Stomach (tissue), 19 donors: ENCODE measurements at places on chromosomes 1 and 21.

- H3K36me3 ChIP-seq, result no peaks in the 10 kb centered on the region
- H3K27me3 ChIP-seq, result no peaks in the 10 kb centered on the region
- H3K27ac ChIP-seq, result no peak overlapping the region
These were observed 69.0 kb downstream of the KCND3 start for GRCh38 chr1:111920221-111921024.

GRCh38 chr21:25562660-25563059, 44.6 kb downstream of the MRPL39 start:
- no peaks in the 10 kb centered on the region for H3K27me3 ChIP-seq
- no peaks in the 10 kb centered on the region for H3K36me3 ChIP-seq
- peak overlapping the region; percentile 69 for H3K27ac ChIP-seq
- H3K4me3 ChIP-seq, result peak overlapping the region; percentile 51

GRCh38 chr1:50978144-50978851, 8.3 kb downstream of the CDKN2C start:
- H3K27ac ChIP-seq, result peak overlapping the region; percentile 79
- peaks cover 27% of the 10 kb centered on the region for H3K4me1 ChIP-seq
- peaks cover 13% of the 10 kb centered on the region for H3K27me3 ChIP-seq
- no peaks in the 10 kb centered on the region for H3K36me3 ChIP-seq

GRCh38 chr1:87246436-87246835, 82.2 kb upstream of the LMO4 start:
- H3K4me1 ChIP-seq, result no peaks in the 10 kb centered on the region
- H3K27me3 ChIP-seq, result no peaks in the 10 kb centered on the region
- H3K4me3 ChIP-seq, result no peak overlapping the region

GRCh38 chr1:41842993-41843755, 75.5 kb downstream of the HIVEP3 start:
- DNase-seq, result no peak
- no peak overlapping the region for H3K4me3 ChIP-seq
- no peaks in the 10 kb centered on the region for H3K4me1 ChIP-seq
- H3K27ac ChIP-seq, result no peak overlapping the region
- H3K36me3 ChIP-seq, result no peaks in the 10 kb centered on the region
- H3K27me3 ChIP-seq, result no peaks in the 10 kb centered on the region

GRCh38 chr1:29176576-29176975, 5.1 kb downstream of the SRSF4 start:
- H3K36me3 ChIP-seq, result no peaks in the 10 kb centered on the region
- H3K27me3 ChIP-seq, result no peaks in the 10 kb centered on the region
- DNase-seq, result no peak
- H3K4me1 ChIP-seq, result peaks cover 68% of the 10 kb centered on the region

GRCh38 chr1:43450251-43450941, 3.3 kb downstream of the HYI start:
- H3K27me3 ChIP-seq, result no peaks in the 10 kb centered on the region
- no peak for DNase-seq
- no peak overlapping the region for H3K4me3 ChIP-seq
- H3K27ac ChIP-seq, result no peak overlapping the region
- H3K4me1 ChIP-seq, result peaks cover 34% of the 10 kb centered on the region

DNA sequence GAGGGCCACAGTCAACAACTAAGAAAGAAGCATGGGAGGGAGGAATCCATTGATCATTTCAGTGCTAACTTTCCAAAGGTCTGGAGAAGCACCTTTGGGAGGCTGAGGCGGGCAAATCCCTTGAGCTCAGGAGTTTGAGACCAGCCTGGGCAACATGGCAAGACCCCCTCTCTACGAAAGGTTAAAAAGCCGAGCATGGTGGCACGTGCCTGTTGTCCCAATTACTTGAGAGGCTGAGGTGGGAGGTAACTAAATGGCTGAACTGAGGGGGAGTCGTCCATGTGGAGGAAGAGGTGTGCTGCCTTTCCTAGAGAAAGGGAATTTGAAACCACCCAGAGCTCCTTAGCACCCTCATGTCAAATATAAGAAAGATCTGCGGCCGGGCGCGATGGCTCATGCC, 16.2 kb downstream of the MASP2 start:
- H3K4me3 ChIP-seq, result no peak overlapping the region
- H3K4me1 ChIP-seq, result no peaks in the 10 kb centered on the region
- DNase-seq, result no peak
- no peaks in the 10 kb centered on the region for H3K27me3 ChIP-seq
- H3K36me3 ChIP-seq, result peaks cover 42% of the 10 kb centered on the region

DNA sequence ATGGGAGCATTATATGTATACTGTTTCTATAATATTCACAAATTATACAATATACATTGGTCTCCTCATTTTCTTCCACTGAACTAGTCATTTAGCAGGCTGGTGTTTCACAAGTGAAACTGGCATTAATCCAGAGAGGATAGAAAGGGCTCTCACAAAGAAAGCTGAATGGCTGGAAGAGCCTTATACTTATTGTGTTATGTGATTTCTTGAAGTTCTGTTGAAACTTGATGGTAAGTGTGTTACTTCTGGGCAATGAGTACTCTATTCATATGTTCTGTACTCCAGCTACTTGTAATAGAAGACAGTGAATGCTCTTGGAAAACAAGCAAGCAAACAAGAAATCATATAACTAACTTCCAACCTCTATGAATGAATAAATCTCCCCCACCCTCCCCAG, 14.9 kb downstream of the STX12 start:
- peak overlapping the region; percentile 78 for H3K27ac ChIP-seq
- H3K4me3 ChIP-seq, result no peak overlapping the region
- H3K4me1 ChIP-seq, result peaks cover 74% of the 10 kb centered on the region
- DNase-seq, result peak; percentile 28

DNA sequence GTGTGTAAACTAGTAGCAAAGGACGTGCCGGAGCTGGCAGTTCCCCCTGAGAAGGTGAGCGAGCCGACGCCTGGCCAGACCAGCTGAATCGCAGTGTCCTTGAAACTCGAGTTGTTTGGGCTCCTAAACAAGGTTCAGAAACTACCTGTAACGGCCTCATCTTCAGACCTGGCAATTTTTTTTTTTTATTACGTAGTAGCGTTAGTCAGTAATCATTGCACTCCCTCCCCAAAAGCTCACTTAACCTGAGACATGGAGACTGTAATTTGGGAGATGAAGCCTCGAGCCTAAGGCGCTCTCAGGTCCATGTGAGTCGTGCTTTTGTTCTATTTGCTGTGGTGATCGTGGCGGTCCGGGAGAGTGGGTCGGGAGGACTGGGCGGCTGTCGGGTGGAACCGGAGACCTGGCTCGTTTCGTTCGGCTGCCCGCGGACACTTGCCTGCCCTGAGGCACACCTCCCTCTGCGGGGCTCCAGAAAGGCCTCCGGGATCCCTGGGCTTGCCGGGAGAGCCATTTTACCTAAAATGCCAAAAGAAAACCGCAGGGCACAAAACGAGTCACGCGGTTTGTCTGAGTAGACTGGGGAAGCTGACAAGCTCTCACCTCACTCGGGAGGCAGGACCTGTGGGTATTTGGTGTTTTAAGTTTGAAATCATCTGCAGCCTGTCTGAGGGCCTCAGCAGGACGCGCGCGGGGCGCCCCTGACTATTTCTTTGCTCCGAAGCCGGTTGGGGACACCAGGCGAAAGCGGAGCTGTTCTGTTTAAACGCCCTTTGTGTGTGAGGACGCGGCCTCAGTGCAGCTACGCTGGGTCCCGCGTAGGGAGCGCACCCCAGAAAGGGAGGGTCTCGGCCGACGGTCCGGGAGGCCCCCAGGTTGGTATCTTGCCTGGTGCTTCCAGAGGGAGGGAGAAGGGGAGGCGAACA, 722 bp downstream of the LHX8 start:
- no peak overlapping the region for H3K27ac ChIP-seq
- peaks cover 28% of the 10 kb centered on the region for H3K27me3 ChIP-seq
- H3K4me3 ChIP-seq, result peak overlapping the region; percentile 48
- peaks cover 22% of the 10 kb centered on the region for H3K4me1 ChIP-seq
- peak; percentile 47 for DNase-seq
- H3K36me3 ChIP-seq, result no peaks in the 10 kb centered on the region

- peak overlapping the region; percentile 97 for H3K27ac ChIP-seq
- peak overlapping the region; percentile 94 for H3K4me3 ChIP-seq
- DNase-seq, result no peak
- H3K4me1 ChIP-seq, result peaks cover 32% of the 10 kb centered on the region
- H3K36me3 ChIP-seq, result peaks cover 8% of the 10 kb centered on the region
These were observed 710 bp upstream of the SLC30A1 start for GRCh38 chr1:211579440-211580302.

GRCh38 chr21:26835027-26835713, 10.0 kb downstream of the ADAMTS1 start:
- no peak overlapping the region for H3K4me3 ChIP-seq
- H3K36me3 ChIP-seq, result peaks cover 39% of the 10 kb centered on the region
- H3K4me1 ChIP-seq, result no peaks in the 10 kb centered on the region
- no peaks in the 10 kb centered on the region for H3K27me3 ChIP-seq
- peak overlapping the region; percentile 34 for H3K27ac ChIP-seq

- peaks cover 10% of the 10 kb centered on the region for H3K4me1 ChIP-seq
- H3K27ac ChIP-seq, result peak overlapping the region; percentile 65
- DNase-seq, result peak; percentile 50
- no peaks in the 10 kb centered on the region for H3K36me3 ChIP-seq
- H3K27me3 ChIP-seq, result no peaks in the 10 kb centered on the region
These were observed 6.0 kb upstream of the CITED4 start for GRCh38 chr1:40868051-40868723.

DNA sequence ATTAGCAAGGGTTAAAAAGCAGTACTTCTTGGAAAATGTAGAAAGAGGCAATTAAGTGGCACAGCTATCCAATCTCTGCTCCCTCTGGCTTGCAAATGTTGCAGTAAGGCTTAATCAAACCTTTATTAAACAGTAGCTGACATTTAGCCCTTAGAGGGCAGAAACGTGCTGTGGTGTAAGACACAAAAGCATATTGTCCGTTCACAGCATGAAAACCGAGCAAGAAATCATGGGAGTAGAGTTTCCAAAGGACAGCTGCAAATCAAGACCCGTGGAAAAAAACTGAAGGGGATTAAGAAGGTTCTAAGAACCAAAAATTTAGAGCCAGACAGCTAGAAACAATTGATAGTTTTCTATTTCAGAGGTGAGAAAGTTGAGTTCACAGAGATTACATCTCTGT, 13.1 kb downstream of the ZP4 start:
- no peaks in the 10 kb centered on the region for H3K36me3 ChIP-seq
- no peak for DNase-seq
- no peak overlapping the region for H3K4me3 ChIP-seq
- H3K27me3 ChIP-seq, result no peaks in the 10 kb centered on the region

DNA sequence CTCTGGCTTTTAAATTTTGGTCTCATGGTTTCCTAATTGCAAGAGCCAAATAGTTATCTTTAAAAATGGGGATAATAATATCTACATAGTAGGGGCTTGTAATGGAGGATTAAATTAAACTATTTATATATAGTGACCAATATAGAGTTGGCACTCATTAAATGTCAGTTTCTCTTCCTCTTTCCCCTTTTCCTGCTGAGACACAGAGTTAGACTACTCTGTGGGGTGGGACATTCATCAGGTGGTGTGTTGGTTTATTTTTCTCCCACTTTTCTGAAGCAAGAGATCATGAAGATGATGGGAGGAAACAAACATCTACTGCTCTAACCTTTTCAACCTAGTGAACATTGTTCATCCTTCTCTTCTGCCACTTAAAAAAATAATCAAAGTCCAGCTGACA, 17.3 kb upstream of the RAP1A start:
- H3K36me3 ChIP-seq, result no peaks in the 10 kb centered on the region
- DNase-seq, result no peak
- H3K4me1 ChIP-seq, result peaks cover 55% of the 10 kb centered on the region

DNA sequence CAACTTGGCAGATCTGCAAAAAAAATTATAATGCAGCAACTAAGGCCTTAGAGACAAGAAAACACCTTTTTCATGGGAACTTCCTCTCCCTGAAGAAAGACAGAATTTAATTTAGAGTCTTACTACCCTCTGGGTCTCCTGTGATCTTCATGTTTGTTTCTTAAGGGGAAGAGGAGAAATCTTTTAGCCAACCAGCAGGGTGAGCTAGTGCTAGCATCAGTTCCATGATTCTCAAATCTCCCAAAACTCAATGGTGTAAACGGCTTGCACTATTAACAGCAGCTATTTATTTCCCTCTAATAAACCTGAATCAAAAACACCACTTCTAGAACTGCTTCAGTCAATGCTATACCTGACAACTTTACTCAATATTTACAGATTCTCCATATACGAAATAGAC, 3.8 kb downstream of the ZNF644 start:
- peaks cover 40% of the 10 kb centered on the region for H3K4me1 ChIP-seq
- no peaks in the 10 kb centered on the region for H3K27me3 ChIP-seq
- H3K4me3 ChIP-seq, result no peak overlapping the region
- no peak for DNase-seq
- no peak overlapping the region for H3K27ac ChIP-seq

DNA sequence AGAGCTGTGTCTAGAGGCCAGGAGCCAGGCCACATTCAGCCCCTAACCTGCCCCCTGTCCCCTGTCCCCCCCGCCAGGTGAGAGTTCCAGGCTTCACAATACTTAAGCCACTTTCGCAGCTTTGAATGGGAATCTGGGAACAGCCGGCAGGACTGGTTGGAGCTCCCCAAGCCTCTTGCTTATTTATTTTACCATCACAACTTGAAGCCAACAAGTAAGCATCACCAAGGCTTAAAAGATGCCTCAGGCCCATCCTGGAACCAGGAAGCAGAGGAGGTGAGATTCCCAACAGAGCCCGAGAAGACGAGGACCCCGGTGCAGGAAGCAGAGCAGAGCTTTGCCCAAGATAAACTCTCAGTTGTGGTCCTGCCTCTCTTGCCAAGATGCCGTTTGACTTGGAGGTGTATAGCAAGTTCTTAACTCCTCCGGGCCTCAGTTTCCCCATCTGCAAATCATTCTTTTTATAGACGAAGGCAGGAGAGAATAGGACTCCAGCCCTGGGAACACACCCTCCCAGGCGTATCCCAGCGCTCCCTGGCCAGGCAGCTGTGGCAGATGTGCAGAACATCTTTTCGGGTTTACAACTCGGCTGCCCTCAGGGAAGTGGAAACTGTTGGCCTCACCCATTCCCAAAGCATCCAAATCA, 66.8 kb upstream of the SLC25A33 start:
- peaks cover 2% of the 10 kb centered on the region for H3K4me1 ChIP-seq
- no peaks in the 10 kb centered on the region for H3K27me3 ChIP-seq
- no peak for DNase-seq

DNA sequence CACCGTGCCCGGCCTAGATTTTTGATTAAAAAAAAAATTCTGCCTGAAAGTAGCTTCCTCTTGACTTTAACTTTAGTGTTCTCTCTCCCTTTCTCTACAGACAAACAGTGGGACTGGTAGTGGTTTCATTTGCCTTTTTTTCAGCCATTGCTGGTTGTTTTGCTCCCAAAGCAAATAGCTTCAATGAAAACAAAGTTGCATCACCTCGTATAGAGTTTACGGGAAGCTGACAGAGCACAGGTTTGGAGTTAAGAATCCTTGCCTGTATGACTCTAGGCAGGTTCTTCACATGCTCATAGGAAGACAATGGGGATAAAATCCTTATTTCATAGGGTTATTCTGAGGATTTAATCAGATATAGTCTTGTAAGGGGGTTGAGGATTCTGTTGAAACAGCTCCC, 21.6 kb downstream of the AADACL4 start:
- H3K27ac ChIP-seq, result no peak overlapping the region
- DNase-seq, result no peak
- no peaks in the 10 kb centered on the region for H3K36me3 ChIP-seq
- H3K27me3 ChIP-seq, result no peaks in the 10 kb centered on the region

GRCh38 chr1:64215576-64215975, 12.2 kb downstream of the UBE2U start:
- no peak overlapping the region for H3K27ac ChIP-seq
- H3K27me3 ChIP-seq, result no peaks in the 10 kb centered on the region
- no peak overlapping the region for H3K4me3 ChIP-seq
- H3K4me1 ChIP-seq, result no peaks in the 10 kb centered on the region
- no peaks in the 10 kb centered on the region for H3K36me3 ChIP-seq

- no peak overlapping the region for H3K27ac ChIP-seq
- no peaks in the 10 kb centered on the region for H3K27me3 ChIP-seq
- no peak overlapping the region for H3K4me3 ChIP-seq
- DNase-seq, result no peak
- peaks cover 3% of the 10 kb centered on the region for H3K36me3 ChIP-seq
- H3K4me1 ChIP-seq, result peaks cover 5% of the 10 kb centered on the region
These were observed 28.3 kb downstream of the RAB3GAP2 start for GRCh38 chr1:220243947-220244346.
